ENCODE measurements at places on chromosomes 16 and 17.

- DNase-seq: no peak
These were observed 9.4 kb downstream of the NFATC3 start for GRCh38 chr16:68094614-68094934.

GRCh38 chr17:38690386-38690785 lies 14.7 kb upstream of the MLLT6 start:
- no peak for DNase-seq

DNA sequence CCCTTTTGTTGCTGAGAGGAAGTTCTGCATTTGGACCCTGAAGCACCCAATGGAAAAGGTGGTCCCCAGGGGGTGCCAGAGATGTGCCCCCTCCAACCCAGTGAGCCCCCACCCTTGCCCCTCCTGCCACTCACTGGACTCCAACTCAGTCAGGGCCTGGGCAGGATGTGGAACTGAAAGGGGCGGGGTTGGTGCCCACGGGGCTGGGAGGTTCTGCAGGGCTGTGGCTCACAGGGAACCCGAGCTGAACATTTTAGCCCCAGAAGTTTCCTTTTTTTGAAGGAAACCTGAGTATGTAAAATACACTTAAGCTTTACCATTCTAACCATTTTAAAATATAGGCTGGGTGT lies 15.8 kb upstream of the OGFOD3 start:
- DNase-seq: no peak

DNA sequence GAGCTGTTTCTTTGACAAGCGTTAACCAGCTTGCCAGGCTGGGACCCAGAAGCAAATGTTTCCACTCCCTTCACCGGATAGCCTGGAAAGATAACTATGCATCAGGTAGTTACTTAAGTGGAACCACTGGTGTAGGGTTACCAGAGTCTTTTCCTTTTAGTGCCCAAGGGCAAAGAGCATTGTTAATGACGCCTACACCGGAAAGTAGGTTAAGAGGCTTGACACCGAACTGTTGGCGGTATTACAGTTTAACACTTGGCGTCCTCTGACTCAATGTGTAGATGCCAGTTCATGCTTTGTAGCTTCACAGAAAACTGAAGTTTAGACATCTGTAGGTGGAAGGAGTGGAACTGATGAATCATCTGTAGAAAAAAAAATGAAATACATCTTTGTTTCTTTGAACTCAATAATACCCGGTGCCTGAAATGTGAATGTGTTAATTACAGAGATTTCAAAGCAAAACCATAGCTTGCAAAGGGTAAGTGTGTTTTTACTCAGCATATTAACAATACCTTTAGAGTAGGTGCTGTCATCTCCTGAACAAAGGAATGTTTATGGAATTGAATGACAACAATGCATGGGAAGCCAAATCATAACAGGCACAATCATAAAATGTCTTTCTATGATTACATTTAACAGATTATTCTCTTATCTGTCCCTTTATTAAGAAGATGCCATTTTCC lies 426.7 kb upstream of the SALL1 start:
- DNase-seq: no peak

DNA sequence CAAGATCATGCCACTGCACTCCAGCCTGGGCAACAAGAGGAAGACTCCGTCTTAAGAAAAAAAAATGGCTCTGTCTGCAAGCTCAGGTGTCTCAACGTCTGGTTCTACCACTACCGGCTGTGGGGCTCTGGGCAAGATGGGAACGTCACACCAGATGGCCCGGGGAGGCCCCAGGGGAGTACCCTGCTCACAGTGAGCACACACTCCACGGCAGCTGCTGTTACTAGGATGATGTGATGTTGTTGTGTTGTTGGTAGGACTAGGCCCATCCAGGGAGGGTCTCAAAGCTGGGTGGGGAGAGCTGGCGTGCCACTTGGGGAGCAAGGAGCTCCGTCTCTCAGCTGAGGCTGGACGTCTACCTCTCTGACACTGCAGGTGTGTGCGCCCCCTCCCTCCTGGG lies 9.4 kb upstream of the NPTX1 start:
- DNase-seq: no peak

GRCh38 chr16:75653922-75654321 lies 6.3 kb downstream of the TERF2IP start:
- no peak for DNase-seq

DNA sequence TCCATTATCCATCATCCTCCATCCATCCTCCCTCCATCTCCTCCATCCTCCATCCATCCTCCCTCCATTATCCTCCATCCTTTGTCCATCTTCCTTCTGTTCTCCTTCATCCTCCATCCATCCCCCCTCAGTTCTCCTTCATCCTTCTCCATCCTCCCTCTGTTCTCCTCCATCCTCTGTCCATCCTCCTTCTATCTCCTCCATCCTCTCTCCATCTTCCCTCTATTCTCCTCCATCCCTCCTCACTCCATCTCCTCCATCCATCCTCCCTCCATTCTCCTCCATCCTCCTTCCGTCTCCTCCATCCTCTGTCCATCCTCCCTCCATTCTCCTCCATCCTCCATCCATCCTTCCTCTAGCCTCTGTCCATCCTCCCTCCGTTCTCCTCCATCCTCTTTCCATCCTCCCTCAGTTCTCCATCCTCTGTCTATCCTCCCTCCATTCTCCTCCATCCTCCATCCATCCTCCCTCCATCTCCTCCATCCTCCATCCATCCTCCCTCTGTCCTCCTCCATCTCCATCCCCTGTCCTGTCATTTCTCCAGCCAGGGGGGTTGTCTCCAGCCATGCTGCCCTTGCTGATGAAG lies 143.7 kb downstream of the SDK2 start:
- no peak for DNase-seq

DNA sequence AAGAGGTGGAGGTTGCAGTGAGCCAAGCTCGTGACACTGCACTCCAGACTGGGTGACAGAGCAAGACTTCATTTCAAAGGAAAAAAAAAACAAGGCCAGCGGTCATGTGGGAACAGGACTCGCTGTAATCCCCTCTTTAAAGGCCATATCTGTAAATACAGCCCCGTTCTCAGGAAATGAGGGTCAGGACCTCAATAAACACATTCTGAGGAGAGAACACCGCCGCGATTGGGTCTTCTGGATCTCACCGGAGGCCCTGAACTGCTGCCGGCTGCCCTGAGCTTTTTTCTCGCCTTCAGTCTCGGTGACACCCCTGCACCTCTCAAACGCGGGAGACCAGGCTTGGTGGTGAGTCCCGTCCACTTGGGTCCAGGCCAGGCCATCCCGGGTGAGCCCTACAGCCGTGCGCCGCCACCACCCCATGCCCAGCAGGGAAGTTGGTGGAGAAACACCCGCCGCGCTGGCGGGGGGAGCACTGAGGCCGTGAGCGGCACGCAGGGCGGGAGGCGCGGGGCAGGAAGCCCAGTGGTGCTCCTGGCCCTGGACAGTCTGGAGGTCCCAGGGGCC lies 28.4 kb downstream of the SLC25A10 start:
- no peak for DNase-seq

GRCh38 chr16:88793251-88793954 lies 8.4 kb upstream of the PIEZO1 start:
- DNase-seq: no peak

GRCh38 chr17:3754458-3755334 lies 31.0 kb downstream of the HASPIN start:
- DNase-seq: no peak

Data from tibial nerve (tissue), 4 donors.